ENCODE measurements at places on chromosomes 6 and 20.

DNA sequence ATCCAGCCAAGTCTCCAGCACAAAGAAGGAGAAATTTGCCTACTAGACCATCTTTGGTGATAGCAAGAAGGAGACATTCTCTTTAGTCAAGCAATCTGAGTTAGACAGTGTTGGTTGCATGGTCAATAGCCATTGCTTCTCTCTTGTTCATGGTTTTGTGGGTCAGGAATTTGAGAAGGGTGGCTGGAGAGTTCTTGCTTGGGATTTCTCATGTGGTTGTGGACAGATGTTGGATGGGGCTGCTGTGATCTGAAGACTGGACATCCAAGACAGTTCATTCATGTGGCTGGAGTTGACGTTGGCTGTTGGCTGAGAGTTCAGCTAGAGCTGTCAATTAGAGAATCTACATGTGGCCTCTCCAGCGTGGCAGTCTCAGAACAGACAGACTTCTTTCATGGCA lies 322.3 kb upstream of the PRDM1 start:
- no peak for DNase-seq

- DNase-seq: no peak
Measured at GRCh38 chr6:167154895-167155294, 2.9 kb downstream of the GPR31 start.

- DNase-seq: no peak
Measured at GRCh38 chr6:118639054-118639964, 12.1 kb downstream of the CEP85L start.

DNA sequence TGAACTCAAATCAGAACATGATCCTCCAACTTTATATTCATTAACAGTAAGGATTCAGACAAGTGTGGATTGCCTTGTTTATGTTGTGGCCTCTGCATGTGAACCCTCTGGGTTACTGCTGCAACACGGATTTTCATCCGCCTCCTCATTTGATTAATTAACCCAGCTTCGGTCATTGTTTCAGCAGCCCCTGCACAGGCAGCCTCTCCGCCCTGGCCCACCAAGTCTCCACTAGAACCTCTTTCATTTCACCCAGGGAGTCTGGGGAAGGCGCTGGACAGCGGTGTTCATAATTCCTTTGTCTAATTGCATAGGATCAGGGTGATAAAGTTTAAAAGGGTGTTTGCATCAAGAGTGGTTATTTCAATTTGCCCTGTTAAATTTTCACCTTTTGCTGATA lies 15.7 kb downstream of the NKX2-2 start:
- DNase-seq: no peak

DNA sequence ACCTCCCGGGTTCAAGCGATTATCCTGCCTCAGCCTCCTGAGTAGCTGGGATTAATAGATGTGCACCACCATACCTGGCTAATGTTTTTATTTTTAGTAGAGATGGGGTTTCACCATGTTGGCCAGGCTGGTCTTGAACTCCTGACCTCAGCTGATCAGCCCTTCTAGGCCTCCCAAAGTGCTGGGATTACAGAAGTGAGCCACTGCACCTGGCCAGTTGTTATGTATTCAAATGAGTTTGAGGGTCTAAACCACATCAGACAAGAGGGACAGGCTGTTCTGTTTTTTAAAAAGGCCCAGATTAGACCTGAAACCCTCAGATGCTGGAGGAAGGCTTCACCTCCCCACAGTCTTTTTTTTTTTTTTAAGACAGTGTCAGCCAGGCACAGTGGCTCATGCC lies 4.1 kb upstream of the SPAG4 start:
- no peak for DNase-seq

GRCh38 chr6:147322299-147323162 lies 118.3 kb downstream of the STXBP5 start:
- DNase-seq: peak; percentile 2

DNA sequence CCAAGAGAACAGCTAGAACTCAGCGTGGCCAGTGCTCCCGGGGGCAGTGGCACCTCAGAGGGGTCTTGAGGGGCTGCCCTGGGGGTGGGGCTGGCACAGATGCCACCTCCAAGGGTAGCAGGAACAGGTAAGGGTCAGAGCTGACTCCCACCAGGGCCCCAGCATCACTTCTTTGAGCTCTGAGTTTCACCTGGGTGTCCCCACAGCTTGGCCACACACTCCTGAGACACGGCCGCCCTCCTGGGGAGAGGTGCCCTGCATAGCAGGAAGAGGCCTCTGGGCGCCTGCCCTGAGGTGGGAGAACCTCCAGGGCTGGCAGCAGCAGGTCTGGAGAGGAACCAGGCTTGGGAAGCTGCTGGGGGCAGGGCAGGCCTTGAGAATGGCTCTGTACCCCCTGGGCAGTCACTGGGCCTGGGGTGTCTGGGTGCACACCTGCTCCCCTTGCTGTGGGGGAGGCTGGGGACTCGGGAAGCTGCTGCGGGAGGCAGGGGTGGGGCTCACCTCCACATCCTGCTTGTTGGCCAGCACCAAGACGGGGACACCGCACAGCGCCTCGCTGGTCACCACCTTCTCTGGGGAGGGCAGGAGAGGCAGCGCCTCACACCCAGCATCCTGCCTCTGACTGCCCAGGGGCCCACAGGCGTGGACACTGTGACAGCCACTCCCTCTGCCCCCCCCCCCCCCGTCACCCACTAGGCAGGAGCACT lies 5.0 kb downstream of the TNFRSF6B start:
- DNase-seq: no peak

- DNase-seq: no peak
Measured at GRCh38 chr6:24827162-24827561, 28.4 kb upstream of the ARMH2 start.

DNA sequence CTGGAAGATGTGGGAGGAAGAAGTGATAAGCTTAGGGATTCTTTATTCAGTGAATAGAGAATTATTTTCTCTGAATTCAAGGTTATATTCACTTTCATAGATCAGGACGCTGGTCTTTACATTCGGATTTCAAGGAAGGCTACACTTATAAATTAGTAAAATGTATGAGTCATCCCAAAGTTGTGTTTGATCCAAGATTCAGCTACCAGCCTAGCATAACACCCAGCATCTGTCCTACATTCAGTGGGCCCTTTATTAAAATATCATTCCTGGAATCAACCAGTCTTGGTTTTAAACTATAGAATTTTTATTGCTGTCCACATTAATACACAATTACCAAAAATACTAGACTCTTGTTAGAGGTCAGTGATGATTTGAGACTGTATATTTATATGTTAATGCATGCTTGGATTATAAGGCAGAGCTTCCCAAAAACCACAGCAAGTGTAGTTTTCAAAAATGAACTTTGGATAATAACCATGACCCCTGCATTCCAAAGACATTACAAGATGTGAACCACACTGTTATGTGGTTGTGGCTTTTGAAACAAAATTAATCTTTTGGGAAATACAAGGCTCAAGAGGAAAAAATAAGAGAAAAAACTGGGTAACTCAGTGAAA lies 210.7 kb upstream of the CNR1 start:
- DNase-seq: no peak

DNA sequence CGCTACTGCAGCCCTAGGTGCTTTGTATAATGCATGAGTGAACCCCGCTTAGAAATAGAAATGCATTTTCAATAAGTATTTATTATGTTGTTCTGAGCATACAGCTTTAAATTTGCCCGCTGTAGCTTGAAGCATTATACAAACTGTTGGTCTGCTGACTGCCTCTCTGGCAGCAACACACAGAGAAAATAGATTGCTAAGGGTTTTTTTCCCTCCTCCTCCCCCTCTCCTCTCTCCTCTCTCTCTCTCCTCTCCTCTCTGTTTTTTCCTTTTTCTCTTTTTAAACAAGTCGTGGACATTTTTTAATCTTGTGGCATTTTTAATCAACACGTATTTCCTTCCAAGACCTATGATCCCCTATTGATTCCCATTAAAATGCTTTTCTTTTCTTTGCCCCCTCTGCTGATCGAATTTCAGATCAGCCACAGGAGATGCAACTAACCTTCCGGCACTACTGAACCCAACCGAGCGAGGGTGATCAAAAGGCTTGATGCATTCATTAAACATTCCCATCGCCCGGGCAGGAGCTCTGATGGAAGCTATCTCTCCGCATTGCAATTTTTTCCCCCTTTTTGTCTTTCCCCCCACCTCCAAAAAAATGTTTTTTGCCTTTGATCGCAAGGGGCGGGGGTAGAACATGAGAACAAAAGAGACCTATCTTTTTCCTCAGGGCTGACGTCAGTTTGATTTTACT lies 90.7 kb upstream of the ARID1B start:
- DNase-seq: no peak

DNA sequence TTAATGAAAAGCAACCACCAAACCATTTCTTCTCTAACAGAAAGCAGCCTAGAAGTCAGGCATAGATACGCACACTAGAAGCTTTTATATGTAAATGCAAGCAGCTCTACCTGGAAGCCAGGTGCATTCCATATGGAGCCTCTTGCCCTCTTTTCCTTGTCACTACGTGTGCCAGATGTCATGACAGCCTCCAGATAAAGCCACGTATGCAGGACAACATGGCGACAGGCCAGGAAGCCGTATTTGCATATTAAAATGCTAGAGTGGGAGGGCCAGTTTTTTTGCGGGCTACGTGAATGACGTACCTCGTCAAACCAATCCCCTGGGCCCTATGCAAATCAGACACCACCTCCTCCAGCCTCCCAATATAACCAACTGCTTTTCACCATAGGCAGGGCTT lies 308.1 kb upstream of the SPTLC3 start:
- no peak for DNase-seq

- no peak for DNase-seq
Measured at GRCh38 chr6:101662111-101662897, 268.8 kb downstream of the GRIK2 start.

- no peak for DNase-seq
Measured at GRCh38 chr20:23240519-23240918, 110.1 kb upstream of the NXT1 start.

DNA sequence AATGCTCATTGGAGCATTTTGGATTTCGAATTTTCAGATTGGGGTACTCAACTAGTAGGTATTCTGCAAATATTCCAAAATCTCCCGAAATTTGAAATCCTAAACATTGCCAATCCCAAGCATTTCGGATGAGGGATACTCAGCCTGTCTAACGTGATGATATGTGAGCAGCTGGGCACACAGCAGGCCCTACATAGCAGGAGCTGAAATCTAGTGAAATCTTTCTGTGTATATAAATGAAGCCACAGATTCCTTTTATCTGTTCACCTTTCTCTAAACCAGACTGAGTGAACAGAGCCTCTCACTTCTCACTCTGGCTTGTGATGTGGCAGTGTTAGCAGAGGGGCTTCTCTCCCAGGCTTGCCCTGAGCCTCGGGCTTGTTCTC lies 17.8 kb downstream of the STX16 start:
- DNase-seq: no peak

- DNase-seq: no peak
Measured at GRCh38 chr6:110934381-110934898, 24.1 kb upstream of the GTF3C6 start.

DNA sequence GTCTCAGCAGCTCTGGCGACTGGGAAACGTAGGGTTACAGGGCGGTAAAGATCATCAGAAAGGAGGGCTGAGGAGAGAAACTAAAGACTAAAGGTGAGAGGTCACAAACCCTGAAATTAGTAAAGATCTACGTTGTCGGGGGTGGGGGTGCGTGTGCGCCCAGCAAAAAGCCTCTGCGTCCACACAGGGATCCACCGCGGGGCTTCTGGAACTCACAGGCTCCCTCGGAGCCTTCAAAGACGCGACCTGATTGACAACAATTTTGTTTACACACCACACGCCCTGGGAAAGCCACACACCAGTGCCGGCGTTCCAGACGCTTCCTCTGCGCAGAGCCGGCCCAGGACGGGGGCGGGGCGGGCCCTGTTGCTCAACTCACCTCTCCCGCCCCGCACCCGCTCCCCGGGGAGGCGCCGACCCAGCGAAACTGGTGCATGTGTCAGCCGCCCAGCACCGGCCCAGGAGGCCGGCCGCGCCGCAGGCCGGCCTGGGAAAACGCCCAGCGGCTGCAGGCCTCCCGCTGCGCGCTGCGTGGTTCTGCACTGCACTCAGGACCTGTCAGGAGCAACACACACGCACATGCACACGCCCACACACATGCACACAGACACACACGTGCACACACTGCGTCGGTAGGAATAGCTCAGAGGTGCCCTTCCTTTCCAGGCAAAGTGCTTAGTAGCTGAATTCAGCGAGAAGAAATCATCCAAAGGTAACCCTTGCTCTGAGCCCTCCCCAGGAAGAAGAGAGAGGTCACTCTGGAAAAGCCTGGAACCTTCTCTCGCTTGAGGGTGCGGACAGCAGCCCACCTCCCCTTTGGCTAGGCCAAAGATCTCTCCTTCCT lies 57.2 kb upstream of the ARID1B start:
- DNase-seq: peak; percentile 68

GRCh38 chr6:22003287-22003686 lies 293.5 kb downstream of the PRL start:
- DNase-seq: no peak

- DNase-seq: no peak
Measured at GRCh38 chr6:89359561-89359960, 7.0 kb upstream of the UBE2J1 start.
